Stimulated activated CD8-positive, alpha-beta memory T cell treated with anti-CD3 and anti-CD28 coated beads, Interleukin-2, amount 100 ng/mL, for 1 hour (primary cell): ENCODE measurements at places on chromosomes 4 and X.
A peak's percentile ranks its signal among the peaks of the same experiment; 100 is the strongest.

DNA sequence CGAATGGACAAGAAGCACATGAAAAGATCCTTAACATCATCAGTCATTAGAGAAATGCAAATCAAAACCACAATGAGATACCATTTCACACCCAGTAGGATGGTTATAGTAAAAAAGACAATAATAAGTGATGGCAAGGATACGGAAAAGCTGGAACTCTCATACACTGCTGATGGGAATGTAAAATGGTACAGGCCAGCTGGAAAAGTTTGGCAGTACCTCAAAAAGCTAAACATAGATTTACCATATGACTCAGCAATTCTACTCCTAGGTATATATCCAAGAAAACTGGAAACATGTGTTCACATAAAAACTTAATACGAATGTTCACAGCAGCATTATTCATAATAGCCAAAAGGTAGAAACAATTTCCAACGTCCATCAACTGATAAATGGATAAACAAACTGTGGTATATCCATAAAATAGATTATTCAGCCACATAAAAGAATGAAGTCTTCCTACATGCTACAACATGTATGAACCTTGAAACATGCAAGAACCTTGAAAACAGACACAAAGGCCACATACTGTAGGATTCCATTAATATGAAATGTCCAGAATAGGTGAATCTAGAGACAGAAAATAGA is 11.9 kb downstream of the RPS6KA3 start:
- DNase-seq: no peak

DNA sequence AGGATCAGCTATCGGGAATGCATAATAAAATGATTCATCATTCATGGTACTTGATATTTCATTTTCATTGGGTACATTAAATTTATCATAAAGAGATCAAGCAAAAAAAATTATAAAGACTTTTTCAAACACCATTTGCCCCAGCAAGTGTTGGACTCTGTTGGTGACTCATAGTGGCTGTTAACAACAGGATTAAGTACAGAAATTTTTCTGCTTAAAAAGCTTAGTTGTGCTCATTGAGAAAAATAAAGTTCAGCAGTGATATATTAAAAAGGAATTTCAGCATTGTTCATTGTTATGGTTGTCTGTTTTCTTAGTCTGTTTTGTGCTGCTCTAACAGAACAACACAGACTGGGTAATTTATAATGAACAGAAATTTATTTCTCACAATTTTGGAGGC is 86.2 kb upstream of the PCDH10 start:
- no peak for DNase-seq

GRCh38 chrX:18377796-18378195 is 23.3 kb upstream of the SCML2 start:
- no peak for DNase-seq

DNA sequence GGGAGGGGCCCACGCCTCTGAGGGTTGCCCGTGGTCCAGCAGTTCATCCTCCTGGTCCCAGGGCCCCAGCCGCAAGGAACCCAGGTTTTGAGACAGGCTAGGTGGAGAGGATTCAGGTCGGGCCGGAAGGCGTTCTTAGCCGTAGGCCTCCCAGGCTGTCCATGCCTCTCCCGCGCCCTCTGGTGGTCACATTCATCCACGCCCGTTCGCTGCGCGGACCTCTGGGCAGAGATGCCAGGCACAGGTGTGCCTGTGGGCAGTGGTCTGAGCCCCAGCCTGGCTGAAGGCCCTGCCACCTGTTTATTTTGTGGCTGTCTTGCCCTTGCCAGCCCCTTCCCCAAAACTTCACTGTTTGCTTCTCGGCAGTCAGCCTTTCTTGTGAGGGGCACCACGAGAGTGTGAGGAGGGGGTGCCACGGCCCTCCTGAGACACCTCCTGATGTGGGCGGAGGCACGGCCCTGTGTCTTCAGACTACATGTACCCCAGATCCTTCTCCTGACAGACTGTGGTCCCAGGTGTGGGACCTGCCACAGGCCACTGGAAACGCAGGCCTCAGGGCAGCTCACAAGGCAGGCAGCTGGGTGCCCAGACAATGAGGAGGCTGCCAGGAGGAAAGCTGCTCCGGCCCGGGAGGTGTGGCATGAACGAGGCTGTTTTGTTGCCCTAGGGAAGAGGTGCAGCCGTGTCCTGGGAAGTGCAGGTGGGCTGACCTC is 5.0 kb downstream of the UVSSA start:
- DNase-seq: peak; percentile 86

DNA sequence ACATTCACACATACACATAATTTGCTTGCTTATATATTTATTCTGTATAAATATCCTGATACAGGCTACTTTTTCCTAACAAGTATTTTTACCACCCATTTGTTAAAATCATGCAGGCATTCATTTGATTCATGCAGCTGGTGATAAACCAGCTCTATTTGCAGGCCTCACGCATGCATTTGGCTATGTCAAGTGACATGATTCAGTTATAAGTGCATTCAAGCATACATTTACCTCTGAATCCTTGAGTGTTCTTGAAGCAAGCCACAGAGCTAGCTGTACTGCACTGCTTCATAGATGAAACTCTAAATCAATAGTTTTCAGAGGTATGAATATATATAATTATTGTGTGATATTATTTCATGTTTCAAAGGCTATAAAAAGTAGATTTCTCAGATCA is 544.0 kb upstream of the AGA start:
- DNase-seq: no peak

DNA sequence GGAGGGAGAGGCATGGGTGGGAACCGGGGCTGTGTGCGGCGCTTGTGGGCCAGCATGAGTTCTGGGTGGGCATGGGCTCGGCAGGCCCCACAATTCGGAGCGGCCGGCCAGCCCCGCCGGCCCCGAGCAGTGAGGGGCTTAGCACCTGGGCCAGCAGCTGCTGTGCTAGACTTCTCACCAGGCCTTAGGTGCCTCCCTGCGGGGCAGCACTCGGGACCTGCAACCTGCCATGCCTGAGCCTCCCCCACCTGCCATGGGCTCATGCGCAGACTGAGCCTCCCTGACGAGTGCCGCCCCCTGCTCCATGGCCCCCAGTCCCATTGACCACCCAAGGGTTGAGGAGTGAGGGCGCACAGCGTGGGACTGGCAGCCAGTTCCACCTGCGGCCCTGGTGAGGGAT is 573.9 kb downstream of the TMA16 start:
- no peak for DNase-seq

- no peak for DNase-seq
These were observed 1.2 kb downstream of the C4orf50 start for GRCh38 chr4:6017030-6017429.

GRCh38 chr4:109966891-109967481 is 54.3 kb downstream of the EGF start:
- DNase-seq: no peak

DNA sequence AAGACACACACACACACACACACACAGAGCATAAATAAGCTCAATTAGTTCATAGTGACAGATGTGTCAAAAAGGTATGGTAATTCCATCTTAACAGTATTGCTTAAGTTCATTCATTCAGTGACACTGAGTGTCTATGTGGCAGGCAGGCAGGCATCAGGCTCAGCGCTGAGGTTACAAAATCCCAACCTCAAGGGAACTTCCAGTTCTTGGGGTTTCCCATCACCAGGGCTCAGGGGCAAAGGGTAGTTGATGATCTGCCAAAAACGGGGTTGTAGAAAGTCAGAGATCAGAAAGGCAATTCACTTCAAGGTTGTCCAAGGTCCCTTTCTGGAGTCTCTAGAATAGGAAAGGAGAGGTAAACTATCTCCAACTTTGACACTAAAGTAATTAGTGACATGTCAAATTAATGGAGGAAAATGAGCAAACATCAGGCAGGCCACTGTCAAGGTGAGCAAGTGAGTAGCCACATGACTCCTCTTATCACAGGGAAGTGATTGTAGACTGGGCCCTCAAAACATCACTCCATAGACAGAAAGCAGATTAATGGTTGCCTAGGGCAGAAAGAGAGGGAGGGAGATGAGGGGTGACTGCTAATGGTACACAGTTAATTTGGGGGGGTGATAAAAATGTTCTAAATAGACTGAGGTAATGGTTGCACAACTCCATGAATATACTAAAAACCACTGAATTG is 41.8 kb downstream of the GPC4 start:
- DNase-seq: no peak

DNA sequence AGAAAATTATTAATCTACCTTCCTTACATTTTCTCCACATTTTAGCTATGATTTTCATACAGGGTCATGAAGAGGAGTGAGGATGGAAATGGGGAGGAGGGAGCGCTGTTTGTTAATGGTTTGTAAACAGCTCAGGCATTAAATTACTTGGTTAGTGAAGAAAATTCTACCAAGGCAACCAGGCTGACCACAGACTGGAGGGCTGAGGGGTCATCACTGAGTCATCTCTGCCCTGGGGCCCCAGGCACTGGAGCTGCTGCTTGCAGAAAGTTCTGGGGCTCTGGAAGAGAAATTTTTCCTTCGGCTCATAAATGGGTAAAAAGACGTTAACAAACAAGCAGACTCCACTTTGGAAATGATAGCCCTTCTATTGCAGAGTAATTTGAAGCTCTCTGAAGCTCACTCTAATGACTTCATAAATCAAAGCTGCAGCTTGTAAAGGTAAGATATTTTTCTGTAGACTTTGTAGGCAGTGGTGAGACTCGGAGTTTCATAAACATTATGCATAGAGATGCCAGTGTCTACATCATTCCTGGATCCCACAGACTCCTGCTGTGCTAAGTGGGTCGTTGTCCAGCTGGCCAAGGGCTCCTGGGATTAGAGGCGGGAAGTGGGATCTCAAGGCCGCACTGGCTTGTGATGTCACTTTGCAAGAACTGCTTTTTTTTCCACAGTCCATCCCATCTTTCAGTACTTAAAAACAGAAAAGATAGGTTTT is 159.6 kb downstream of the PTTG2 start:
- no peak for DNase-seq

DNA sequence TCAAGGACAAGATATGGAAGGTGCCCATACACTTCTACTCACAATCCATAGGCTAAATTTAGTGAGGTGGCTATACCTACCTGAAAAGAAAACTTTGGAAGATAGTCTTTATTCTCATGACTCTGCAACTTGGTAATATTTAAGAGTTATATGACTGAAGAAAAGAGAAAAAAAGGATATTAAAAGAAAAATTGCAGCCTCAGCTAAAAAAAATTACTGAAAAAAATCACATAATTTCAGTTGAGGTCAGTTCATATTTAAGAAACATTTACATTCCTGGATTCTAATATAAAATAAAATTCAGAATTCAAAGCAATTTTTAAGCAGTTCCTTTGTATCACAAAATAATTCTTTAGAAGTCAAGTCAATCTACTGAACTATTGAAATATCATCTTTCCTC is 166.5 kb downstream of the GABRG1 start:
- DNase-seq: no peak

DNA sequence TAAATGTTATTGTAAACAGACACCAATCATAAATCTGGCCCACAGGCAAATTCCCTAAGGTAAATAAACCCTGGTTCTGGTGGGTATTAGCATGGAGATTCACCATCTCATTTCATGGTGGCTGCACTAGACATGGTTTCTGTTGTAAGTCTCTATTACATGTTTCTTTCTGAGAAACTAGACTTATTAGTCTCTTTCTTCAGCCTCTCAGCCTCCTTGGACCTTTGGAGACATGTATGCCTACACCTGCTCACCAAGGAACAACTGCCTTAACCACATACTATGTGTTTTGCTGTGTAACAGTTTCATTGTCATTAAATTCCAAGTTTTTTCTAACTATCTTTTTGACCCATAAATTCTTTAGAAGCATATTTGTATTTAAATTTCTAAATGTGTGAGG is 13.1 kb downstream of the DDIT4L start:
- DNase-seq: no peak

DNA sequence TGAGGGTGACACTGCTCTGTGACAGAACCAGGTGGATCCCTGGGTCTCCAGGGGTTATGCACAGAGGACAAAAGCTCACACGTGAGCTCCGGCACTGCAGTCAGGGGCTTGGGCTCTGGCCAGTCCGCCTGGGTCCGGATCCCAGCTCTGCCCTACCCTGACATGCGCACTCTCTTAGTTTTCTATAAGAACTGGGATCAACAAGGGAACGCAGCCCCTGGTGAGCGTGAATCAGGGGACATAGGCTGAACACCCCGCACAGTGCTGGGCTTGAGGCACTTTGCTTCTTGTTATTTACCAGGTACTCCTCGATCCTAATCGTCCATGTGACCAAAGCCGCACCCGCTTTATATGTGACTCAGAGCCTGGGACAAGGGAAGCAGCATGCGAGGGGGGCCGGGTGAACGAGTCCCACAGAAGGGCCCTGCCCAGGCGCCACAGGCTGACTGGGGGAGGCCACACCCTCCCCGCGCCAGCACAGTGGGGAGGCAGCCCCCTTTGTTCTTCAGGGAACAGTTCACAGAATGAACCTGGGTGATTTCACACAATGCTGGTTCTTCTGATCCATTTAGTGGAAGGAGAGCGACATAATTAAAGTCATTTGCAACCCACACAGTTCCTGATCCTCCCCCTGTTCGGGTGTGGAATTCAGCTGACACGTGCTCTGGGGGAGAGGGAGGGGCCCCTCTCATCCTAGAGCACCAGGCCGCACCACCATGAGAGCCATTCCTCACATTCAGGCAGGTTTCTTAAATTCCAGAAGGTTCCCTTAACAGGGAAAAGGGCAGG is 55.5 kb downstream of the WFS1 start:
- no peak for DNase-seq

- no peak for DNase-seq
These were observed 1.2 kb upstream of the CHIC1 start for GRCh38 chrX:73561801-73562200.

- no peak for DNase-seq
These were observed 237.9 kb downstream of the MAML3 start for GRCh38 chr4:139916041-139916440.

GRCh38 chrX:2689773-2690666 is 1.1 kb upstream of the CD99 start:
- no peak for DNase-seq

DNA sequence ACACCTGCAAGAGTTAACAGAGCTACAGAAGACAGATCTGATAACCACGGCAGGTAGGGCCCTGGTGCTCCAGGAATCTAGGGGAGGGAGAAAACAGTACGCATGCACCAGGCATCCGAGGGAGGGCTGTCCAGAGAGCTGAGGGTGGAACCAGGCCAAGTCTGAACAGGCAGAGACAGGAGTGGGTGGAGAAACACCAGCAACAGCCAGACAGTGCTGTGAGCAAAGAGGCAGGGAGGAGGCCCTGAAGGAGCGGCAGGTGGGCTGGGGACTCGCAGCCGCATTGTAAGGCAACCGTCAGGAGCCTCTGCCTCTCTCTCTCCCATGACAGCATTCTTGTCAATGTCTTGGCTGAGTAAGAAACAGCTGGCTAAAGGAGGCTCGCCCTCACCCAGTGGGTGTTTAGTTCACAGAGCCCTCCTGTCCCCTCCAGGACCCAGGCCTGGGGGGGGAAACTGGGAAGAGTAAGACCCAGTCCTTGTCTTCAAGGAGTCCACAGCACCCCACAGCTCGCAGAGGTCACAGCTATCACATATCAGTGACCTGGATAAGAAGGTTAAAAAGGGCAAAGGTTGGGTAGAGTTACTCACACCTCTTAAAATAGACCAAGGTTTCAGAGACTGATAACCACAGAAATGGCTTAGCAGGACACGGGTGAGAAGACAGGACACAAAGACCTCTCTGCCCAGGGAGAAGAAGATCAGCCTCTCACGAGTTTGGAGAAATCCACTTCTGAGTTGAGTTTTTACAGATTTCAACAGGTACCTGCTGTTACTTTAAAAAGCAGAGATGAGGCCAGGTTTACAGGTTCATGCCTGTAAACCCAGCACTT is 10.5 kb downstream of the ACSL1 start:
- DNase-seq: no peak
